ENCODE measurements at places on chromosomes 7 and 10.

DNA sequence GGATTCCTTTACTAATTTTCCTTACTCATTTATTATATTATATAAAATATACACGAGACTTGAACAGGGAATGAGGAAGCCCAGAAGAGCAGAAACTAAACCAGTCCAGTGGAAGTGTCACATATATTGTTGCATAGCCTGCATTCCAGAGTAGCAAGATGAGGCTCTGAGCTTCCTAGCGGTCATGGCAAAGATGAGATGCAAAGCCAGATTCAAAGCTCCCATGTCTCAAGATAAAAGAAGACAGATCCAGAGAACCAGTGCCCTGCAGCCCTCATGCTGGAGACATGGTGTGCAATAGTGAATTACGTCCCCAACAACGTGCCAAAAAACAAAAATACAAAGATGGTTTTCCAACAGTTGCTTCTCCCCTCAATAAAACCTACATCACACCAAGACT lies 59.7 kb downstream of the COBL start:
- no peak for DNase-seq

GRCh38 chr10:51204701-51205100 lies 130.4 kb downstream of the PRKG1 start:
- no peak for DNase-seq

GRCh38 chr7:81854518-81854917 lies 84.7 kb upstream of the HGF start:
- no peak for DNase-seq

GRCh38 chr10:3465406-3465891 lies 292.9 kb upstream of the PITRM1 start:
- DNase-seq, result no peak

DNA sequence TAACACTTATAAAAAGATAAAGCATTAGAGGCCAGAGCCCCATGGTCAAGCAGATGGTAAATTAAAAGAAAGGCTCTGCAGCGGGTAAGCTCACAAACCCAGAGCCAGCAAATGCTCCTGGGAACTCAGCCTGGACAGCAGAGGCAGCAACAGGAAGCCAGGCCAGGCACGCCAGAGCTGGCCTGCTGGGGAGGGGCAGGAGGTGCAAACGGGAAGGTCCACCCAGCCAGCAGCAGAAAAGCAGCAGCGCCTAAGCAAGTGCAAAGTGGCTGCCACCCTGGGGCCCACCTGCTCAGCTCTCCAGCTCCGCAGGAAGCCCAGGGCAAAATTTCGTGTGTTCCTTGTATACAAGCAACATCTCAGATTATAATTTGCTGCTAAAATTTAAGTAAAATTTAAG lies 82.7 kb upstream of the GPR22 start:
- no peak for DNase-seq

- DNase-seq, result no peak
These were observed 25.9 kb downstream of the ABRAXAS2 start for GRCh38 chr10:124827474-124827873.

DNA sequence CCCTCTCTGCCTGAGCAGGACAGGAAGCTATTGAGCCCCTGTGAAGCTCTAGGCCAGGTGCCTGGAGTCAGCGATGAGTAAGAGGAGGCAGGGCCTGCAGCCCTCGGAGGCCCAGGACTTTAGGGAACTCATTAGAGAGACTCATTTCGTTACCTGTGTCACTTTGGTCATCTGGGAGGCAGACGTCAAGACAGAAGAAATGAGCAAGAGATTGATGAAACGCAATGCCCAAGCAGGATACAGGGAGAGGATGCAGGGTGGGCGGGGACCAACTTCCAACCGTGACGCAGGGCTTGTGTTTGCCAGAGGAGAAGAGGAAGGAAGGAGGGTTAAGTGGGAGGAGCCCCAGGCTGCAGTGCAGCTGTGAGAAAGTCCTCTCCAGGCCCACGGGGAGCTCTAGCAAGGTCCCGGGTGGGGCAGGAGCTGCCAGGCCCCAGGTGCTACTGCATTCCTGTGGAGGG lies 26.4 kb upstream of the GNA12 start:
- DNase-seq, result peak; percentile 30

- peak; percentile 59 for DNase-seq
These were observed 11.3 kb downstream of the C10orf105 start for GRCh38 chr10:71708301-71708703.

GRCh38 chr10:79381804-79382221 lies 34.5 kb downstream of the PPIF start:
- DNase-seq, result no peak

DNA sequence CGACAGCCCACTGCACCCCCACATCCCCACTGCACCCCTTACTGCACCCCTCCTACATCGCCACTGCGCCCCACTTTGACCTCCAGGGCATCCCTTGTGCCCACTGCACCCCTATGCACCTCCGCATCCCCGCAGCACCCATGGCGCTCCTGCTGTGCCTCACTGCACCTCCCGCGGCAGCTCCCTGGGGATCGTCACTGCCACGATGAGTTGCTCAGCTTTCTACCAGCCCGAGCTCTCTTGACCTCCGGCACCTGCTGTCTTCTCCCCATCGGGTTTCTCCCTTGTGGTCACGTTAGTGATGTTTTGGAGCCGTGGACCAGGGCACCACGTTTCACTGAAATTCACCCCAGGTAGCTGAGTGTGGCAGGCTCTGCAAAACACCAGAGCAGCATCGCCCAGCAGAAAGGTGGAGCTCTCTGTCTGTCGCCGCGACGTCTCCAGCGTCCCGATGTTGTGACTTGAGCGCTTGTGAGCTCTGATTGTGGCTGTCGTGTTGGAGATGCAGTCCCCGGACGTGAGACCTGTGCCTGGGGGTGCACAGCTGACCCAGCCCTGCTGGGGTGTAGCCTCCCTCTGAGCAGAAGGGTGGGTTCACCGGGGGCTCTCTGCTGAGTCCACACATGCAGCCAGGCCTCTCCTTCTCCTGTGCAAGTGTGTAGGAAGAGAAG lies 147.7 kb downstream of the DNAJB6 start:
- DNase-seq, result no peak

- no peak for DNase-seq
These were observed 100.8 kb downstream of the EBF3 start for GRCh38 chr10:129863201-129863663.

DNA sequence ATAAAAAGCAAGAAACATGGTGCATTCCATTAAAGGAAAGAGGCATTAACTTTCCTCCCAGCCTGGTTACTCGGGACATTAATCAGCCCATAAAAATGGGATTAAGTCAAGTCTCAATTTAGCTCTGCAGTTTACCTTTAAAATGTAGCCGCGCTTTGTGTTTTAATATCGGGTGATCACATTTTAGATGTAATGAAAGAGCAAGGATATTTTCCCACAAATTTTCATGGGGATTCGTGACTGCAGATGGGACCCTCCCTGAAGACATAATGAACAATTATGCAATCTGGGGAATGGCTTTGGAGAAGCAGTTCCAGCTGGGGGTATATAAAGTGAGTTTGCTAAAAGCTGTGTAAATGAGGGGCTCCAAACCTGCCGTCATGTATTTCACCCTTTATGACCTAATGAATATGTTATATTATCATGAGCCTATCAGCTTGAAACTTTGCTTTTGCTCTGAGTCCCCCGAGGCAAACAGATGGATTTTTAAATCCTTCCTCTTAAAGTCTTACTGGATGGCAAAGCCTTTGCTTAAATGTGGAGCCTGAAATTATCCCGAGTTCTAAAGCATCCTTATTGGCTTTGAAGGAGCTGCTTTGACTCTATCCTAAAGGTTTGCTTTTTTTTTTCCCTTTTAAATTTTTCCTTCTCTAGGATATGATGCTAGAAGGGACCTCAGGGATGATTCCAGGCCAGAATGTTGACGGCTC lies 31.8 kb downstream of the BAMBI start:
- DNase-seq, result no peak

DNA sequence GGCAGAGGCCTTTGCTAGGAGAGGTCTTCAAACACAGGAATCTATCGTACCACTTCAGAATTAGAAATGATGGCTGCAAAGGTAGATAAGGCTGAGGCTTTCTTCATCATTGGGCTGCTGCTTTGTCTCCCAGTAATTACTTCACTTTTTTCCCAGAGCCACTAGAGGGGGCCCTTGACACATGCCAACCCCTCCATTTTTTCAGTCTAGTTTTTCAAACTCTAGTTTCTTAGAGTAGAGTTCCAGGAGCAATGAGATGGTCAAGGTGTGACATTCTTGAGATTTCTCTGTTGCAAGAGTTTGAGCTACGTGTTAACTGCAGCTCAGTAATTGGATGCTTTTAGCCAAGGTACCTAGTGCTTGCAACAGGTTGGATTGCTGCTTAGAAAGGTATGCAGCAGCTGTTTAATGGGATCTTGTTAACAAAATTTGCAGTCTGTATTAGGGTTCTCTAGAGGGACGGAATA lies 33.8 kb upstream of the RBM20 start:
- peak; percentile 29 for DNase-seq

GRCh38 chr10:48759113-48759901 lies 74.6 kb downstream of the WDFY4 start:
- no peak for DNase-seq

GRCh38 chr7:102912742-102913141 lies at the start of gene LRRC17:
Gene LRRC17, plus strand, starts transcription at chr7:102913000. Its CDS starts 20,914 bp downstream, at chr7:102933914.
- no peak for DNase-seq

DNA sequence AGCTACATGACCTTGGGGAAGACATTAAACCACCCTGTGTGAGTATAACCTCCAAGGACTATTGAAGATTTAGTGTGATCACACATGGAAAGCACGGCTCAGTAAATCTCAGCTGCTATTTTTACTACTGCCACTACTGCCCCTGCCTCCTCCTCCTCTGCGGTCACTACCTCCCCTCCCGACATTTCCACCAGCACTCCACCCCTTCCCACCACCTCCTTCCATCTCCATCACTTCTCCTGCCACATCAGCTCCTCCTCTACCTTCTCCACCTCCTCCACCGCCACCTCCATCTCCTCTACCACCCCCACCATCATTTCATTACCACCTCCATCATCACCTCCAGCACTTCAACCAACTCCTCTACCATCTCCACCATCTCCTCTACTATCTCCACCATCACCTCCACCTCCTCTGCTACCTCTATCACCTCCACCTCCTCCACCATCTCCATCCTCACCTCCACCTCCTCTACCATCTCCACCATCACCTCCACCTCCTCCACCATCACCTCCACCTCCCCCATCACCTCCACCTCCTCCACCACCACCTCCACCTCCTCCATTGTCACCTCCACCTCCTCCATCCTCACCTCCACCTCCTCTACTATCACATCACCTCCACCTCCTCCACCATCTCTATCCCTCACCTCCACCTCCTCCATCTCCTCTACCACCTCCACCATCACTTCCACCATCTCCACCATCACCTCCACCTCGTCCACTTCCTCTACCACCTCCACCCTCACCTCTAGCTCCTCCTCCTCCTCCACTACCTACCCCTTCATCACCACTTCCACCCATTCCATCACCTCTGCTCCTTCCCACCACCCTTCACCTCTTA lies 69.4 kb downstream of the GRB10 start:
- DNase-seq, result no peak

DNA sequence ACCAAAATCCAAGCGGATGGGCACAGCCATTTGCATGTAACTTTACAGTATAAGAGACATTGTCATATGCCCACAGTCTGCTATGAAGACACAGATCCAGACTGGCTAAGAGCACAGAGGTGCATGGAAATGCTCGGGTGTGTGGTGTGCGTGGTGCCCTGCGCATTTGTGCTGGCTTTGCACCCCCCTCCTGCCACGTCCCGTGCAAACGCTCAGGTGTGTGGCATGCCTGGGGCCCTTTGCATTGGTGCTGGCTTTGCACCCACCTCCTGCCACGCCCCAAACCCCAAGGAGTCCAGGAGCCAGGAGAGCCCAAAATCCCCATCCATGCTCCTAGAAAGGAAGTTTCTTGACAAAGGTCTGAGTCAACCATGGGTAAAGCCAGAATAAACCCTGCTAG lies 306.2 kb downstream of the PTPRN2 start:
- no peak for DNase-seq

DNA sequence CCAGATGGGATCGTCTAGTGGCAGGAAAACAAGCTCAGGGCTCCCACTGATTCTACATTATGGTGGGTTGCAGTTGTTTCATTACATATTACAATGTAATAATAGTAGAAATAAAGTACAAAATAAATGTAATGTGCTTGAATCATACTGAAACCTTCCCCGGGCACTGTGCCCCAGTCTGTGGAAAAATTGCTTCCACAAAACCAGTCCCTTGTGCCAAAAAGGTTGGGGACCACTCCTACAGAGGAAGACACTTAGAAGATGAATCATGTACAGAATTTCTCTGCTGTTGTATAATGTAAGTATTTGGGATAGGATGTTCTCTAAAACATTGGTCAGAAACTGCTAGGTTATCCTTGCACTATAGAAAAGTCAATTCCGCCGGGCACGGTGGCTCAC lies 11.3 kb upstream of the PHYH start:
- no peak for DNase-seq

DNA sequence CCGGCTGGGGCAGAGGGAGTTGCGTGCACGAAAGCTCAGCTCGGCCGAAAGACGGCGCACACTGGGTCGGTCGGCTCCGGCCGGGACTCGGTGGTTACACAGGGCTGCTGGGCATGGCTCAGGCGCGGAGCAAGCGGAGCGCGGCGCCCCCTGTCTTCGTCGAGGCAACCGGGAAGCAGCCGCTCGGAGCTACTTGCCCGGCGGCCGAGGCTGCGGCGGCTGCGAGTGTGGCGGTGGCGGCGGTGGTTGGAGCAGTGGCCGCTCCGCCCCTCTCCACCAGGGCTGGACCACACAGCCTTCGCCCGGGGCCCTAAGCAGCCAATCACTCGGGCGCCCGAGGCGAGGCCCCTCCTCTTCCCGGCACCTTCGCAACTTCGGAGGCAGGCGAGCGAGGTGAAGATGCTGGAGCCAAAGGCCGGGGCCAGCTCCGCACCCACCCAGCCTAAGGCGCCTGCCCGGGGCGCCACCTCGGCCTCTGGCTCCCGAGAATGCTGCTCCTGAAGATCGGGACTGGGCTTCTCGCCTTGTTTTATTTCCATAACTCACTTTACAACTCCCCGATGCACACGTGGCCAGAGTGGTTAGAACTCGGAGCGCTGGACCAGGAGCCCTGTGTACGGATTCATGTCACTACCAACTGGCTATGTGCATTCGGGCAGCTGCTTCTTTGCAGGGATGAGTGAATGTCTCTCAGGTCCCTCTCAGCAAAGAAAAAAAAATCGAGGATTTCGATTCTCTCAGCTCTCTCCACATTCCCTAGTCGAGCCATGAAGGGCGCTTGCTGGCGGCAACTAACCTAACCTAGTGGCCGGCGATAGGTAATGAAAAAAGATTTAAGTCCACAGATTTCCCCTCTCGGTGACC lies at the start of gene TLL2:
TLL2 (minus strand) TSS at position 229 of the 864 bp plus-strand sequence. CDS start 241 bp downstream, outside the sequence.
- no peak for DNase-seq

GRCh38 chr10:11093771-11094736 lies 76.4 kb downstream of the CELF2 start:
- no peak for DNase-seq

DNA sequence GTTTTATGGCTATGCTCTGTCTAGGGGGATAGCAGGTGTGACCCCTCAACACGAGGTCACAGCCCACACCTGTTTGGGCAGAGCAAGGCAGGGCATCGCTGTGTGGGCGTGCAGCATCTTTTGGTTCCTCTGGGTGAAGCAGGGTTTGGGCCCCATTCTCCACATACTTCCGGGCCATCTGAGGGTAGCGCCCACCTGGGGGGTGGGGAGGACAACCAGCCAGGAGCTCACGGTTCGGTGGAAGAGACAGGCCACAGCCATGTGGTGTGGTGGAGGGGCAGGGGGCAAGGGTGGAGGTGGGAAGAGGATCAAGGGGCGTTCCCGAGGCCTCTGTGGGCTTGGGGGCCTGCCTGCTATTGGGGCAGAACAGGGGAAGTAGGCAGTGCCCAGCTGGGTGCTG lies 2.4 kb downstream of the SH2B2 start:
- DNase-seq, result no peak

GRCh38 chr7:42522227-42522991 lies 285.4 kb upstream of the GLI3 start:
- DNase-seq, result no peak

GRCh38 chr10:36801660-36802059 lies 323.7 kb upstream of the ANKRD30A start:
- DNase-seq, result no peak

Data from stimulated activated CD4-positive, alpha-beta T cell treated with anti-CD3 and anti-CD28 coated beads, Interleukin-12 subunit alpha, Interleukin-12 subunit beta, amount 100 ng/mL, for 24 hours (primary cell).